ENCODE measurements at places on chromosomes 5 and 9.
A peak's percentile ranks its signal among the peaks of the same experiment; 100 is the strongest.

DNA sequence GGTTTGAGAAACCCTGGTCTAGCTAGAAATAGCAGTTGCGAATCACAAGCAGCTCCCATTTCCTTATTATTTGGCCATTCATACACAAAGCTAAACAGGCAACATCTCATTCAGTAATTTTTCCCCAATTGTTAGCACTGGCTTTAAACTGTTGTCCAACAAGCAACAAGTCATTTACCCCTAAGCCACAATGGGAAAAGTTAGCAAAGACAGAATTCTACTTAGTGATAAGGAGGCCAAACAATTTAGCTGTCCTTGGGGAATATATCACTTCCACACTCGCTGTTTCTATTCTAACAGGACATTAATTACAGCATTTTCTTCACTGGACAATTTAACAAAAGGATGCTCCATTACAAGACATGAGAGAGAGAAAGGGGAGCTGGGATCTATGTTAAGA lies 2.8 kb downstream of the MYO10 start:
- DNase-seq, result no peak

DNA sequence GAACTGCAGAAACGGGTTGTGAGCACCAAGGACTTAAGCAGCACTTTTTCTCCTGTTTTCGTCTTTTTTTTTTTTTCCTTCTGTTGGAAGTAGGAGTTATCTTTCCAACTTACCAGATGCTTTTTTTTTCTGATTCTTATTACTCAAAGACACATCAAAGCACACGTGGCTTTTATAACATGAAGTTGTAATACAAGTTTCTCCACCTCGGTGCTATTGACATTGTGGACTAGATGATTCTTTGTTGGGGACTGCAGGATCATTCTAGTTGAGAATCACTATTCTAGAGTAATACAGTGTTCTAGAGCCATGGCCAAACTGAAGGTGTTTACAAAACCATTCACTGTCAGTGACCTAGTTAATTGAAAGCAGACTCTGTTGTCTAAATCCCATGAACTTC lies 51.5 kb downstream of the MYO10 start:
- DNase-seq, result no peak

DNA sequence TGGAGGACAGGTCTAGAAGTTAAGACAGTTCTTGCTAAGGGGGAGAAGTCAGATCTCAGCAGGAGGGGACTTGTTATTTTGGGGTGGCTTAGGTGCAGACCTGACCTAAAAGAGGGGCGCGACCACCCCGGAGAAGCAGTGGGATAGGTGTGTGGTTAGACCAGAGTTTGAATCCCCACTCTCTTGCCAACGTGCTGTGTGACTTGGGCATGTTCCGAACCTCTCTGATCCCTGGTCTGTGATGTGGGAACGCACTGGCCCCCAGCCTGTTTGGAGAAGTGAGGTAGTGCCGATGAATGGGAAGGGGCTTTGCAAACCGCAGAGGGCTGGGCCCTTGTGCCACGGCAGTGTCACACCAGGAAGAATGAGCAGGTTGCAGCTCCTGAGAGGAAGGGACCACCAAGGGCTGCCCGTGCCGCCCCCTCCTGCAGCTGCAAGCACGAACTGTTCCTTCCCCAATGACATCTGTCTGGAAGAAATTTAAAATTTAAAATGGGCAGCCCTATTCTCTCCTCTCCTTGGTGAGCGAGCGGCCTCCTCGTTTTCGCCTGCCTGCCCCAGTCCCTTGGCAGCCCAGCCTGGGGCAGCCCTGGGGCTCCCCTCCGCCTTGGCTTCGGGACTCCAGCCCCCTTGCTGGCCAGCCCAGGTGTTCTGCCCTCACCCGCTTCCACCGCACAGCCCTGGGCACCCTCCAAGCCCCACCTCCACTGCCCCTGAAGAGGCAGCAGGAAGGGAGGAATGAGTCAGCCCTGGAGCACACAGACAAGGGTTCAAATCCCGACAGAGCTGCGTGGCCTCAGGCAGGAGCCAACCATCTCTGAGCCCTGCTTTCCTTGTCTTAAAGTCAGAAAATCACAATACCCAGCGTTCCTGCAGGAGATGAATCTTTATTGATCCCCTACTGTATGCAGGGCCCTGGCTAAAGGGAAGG lies 1.6 kb downstream of the FIBCD1 start:
- DNase-seq, result no peak

DNA sequence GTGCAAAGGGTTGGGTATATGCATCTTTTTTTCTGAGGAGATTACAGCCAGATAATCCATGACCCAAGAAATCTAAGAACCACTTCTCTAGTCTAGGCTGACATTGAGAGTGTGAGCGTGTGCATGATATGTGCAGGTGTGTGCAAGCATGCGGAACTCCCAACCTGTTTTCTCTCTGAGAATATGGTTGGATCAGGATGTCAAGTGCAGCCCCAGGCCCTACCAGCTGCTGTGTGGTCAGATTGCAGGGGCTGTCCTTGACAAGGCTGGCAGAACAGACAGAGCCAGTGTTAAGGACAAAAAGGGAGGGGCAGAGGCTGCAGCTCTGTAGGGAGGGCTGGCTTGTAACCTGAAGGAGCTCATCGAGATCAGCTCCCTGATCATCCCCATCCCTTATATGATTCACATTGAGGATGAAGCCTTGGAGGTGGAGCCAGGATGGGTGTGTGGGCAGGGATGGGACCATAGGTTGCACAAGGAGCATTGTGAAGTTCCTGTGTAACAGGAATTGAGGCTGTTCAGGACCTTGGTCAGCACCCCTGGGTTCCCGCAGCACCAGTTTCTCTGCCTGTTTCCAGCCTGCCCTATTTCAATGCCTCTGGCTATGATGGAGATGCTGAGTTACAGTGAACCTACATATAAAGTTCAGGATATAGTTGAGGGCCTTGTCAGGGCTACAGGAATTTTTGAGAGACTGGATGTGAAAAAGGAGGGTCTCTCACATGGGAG lies 52.6 kb upstream of the ARAP3 start:
- DNase-seq, result peak; percentile 78

DNA sequence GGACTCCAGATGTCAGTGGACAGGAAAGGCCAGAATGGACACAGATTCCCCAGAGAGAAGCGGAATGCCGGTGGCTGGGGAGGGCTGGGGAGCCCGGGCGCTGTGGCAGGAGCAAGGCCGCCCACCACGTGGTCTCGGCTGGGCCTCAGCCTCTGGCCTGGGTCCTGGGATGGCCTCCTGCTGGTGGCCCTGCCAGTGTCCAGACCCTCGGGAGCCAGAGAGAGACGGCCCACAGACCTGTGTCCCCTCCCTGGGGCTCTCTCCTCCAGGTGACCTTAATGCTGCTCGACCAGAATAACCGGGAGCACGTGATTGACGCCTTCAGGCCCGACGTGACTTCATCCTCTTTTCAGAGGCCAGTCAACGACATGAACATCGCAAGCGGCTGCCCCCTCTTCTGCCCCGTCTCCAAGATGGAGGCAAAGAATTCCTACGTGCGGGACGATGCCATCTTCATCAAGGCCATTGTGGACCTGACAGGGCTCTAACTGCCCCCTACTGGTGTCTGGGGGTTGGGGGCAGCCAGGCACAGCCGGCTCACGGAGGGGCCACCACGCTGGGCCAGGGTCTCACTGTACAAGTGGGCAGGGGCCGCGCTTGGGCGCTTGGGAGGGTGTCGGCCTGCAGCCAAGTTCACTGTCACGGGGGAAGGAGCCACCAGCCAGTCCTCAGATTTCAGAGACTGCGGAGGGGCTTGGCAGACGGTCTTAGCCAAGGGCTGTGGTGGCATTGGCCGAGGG lies 19.0 kb downstream of the FBXW5 start:
- no peak for DNase-seq

- peak; percentile 39 for DNase-seq
These were observed 102.2 kb upstream of the GNA14 start for GRCh38 chr9:77750284-77750683.
